ENCODE measurements at places on chromosomes 7 and 10.
A peak's percentile ranks its signal among the peaks of the same experiment; 100 is the strongest.

- no peak for DNase-seq
These were observed 8.9 kb downstream of the LCOR start for GRCh38 chr10:96840841-96841518.

- DNase-seq, result no peak
These were observed 391.4 kb downstream of the TNS3 start for GRCh38 chr7:47190462-47190861.

- peak; percentile 50 for DNase-seq
These were observed 97.0 kb downstream of the TPK1 start for GRCh38 chr7:144738708-144739314.

GRCh38 chr10:114432566-114433093, 28.3 kb upstream of the AFAP1L2 start:
- DNase-seq, result no peak

GRCh38 chr7:150363872-150364271, 4.8 kb upstream of the REPIN1 start:
- no peak for DNase-seq

DNA sequence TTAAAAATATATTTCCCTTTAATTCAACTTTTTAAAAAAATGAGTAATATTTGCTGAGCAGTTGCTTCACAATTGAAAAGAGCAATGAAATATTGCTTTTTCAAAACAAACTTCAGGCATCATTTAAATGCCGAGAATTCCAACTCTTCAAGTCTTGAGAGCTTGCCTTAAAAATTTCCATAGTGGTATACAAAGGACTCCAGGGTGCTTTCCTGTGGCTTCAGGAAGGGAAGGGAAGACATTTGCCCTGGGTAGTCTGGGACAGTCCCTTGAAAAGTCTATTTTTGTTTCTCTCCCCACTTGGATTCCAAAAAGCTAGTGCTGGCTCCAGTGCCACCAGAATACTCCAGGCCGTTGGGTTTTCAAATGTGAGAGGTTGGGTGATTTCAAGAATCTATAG, 71.7 kb downstream of the HYCC1 start:
- no peak for DNase-seq
